ENCODE measurements at places on chromosomes 5 and 9.

GRCh38 chr9:113654605-113655428 lies 191.3 kb downstream of the RGS3 start:
- DNase-seq: no peak

DNA sequence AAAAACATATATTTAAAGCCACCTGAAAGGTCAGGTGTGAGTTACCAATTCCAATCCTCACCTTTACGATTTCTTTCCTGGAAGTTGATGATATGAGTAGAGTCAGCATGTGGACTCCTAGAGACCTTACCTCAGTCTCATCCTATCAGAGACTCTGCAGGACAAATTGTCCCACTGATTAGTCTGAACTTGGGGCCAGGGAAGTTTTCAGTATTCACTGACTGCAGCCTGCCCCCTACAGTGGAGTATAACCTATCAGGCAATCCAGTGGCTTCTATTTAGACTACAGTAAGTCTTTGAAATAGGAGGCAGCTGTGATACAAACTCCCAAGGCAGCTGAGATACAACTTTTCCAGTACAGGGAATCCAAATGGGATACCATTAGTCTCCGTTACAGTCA lies 449.4 kb upstream of the CDH10 start:
- no peak for DNase-seq

GRCh38 chr5:22734907-22735306 lies 118.2 kb downstream of the CDH12 start:
- DNase-seq: no peak

- no peak for DNase-seq
Measured at GRCh38 chr5:131619102-131619501, 15.9 kb downstream of the RAPGEF6 start.

GRCh38 chr9:131879911-131880290 lies 140.0 kb upstream of the RAPGEF1 start:
- no peak for DNase-seq

DNA sequence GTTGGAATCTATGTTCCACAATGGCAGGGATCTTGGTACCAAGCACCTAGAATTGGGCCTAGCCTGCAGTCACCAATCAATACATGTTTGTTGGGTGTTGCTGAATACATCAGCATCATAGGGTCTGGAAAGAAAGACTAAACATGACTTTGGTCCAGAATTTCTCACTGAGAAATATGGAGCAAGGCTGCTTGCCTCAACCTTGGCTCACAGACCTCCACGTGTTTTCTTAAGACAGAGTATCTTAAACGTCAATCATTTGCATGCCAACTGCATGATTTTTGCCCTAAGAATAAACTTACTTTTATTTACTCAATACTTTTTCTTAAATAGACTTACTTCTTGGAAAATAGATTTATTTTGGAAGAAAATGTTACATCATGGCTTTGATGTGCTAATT lies 22.7 kb upstream of the TRAF1 start:
- DNase-seq: no peak

DNA sequence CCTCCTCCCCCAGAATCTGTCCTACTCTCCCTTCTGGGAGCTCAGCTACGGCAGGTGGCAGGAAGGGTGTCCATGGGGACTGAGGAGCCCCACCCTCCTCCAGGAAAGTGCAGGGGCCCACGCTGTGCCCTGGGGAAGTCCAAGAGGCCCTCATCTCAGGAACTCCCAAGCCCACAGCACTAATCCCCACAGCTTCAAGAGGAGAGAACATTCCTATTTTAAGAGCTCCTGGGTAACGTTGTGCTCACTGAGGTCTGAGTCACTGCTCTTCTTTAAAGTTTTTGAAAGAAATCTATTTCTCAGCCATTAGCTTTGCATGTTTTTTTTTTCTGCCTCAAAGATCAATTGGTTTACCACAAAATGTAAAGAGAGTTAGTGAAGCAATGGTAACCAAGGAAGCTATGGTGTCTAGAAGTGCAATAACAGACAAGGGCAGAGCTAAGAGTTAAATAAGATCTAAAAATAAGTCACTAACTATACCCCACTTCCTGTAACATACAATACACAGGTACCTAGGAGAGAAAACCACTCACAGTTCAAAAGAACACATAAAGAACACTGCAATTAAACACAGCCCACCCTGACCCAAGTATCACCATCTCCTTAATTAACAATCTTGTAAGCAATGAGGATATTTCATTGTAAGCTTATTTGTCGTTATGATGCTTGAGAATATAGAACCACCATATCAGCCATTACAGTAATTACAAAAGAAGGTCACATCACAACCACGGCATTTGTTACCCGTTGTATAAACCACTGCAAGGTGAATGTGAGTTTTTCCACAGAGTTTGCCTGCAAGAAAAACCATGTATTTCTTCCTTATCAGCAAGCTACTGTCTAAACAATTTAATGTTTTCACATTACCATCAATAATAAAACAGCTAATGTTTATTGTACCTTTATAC lies 382.3 kb upstream of the SLC30A5 start:
- peak; percentile 12 for DNase-seq

DNA sequence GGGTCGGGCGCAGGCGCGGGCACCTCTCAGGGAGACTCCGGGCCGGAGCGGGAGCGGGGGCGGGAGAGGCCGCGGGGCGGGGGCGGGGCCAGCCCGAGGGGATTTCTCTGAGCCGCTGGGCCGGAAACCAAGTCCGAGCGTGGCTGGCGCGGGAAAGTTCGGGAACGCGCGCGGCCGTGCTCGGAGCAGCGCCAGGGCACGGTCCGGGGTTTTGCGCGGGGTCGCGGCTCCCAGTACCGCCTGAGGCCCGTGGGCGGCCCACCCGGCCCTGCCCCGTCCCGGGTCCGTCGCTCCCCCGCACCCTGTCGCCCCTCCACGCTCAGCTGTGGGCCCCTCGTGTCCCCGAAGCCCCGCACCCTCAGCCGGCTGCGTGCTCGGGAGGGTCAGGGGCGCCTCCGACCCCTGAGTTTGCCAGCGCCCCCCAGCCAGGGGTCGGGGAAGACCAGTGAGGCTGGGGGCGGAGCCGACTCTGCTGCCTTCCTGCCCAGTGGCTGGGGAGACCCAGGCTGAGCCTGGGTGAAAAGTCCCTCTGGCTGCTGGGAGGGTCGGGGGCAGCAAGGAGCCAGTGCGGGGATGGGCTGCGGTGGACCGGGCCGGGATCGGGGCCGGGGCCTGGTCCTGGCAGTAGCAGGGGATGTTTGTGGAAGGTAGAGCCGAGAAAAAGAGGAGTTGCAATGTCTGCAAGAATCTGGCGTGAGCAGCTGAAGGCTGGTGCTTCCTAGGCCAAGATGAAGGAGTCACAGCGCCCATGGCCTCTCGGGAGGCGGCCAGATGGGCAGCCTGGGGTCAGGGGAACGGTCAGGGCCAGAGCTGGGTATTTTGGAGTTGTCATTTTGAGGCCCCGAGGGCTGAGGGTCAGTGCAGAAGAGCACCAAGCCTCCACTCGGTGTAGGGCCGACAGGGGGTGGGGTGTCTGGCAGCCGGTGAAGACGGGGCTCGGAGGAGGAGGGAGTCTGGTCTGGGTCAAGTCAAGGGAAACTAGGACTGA lies 588 bp downstream of the TRAF2 start:
- DNase-seq: peak; percentile 24

DNA sequence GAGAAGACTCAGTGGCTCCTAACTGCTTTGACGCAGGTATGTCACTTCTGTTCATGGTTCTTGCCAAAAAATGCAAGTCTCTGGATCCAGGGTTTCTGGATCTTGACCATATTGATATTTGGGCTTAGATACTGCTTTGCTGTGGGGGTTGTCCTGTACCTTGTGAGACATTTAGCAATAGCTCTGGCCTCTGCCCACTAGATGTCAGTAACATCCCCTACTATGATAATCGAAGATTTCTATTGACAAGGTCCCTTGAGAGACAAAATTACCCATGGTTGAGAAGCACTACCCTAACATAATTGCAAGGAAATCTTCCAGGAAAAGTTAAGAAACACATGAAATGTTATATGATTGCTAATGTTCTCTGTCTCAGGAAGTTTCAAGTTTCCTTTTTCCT lies 285.4 kb downstream of the TMEM232 start:
- DNase-seq: peak; percentile 37

Data from iris pigment epithelial cell (primary cell).